CD4-positive, alpha-beta memory T cell (primary cell): ENCODE measurements at places on chromosomes 4 and X.

DNA sequence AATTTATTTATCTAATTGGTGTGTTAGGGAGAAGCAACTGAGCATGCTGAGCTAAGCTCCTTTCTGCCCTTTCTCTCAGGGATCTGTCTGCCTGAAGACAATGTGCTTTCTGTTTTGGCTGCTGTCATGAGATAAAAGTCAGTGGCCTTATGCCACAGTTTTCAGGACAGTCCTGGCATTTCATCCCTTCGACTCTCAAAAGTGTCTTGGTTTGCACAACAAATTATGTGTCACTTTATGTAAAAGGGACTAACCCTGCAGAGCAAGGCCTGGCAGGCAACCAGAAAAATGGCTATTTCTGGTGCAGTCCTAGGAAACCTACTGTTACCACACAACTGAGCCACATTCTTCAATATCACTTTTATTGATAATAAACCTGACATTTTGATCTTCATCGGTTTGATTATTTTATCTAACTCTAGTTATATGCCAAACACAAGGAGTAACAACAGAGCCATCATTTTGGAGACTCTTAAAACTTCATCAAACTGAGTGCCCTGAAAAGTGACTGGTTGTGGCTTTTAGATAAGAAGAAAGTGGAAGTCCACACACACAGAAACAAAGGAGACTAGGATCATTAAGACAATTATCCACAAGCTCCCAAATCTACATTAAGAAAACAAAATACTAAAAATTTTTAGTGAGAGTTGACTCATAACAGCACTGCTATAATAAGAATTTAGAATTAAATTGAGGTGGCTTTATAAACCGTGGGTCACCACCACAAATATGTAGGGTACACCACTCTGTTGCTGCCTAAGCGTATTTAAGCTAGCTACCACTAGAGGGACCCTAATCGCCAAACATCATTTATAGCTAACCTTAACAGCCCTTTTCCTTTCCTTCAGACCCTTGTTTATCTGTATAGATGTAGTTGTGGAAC, 95.9 kb upstream of the PTPN13 start:
- DNase-seq, result no peak

DNA sequence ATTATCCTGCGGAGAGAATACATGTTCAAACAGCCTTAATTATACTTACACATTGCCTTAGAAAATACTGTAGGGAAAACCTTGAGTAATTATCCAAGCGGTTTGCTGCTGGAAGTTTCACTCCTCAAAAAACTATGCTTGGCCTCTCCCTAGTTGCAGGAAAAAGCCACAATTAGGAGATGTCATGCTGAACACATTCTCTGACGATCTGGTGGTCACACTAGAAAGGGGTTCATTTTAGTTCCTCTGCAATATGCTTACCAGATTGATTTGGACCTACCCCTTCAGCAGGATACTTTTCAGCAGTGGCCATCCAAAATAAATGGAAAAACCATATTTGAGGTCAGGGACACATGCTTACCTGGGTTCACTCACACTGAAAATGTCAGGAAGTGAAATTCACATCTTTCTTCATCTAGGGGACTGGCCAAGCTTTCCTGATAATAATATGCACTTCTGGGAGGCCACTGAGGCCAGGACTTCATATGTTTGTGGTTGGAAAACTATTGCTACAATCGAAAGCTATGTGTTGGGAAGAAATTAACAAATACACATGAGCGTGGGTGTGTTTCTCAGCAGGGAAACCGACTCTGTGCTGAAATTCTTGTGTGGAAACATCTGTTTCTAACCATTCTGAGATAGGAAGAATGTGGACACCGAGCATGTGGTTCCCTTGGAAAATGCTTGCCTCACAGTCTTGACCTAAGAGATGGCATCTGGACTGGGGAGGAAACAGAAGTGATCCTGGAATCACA, 68.8 kb downstream of the ATXN3L start:
- DNase-seq, result no peak

DNA sequence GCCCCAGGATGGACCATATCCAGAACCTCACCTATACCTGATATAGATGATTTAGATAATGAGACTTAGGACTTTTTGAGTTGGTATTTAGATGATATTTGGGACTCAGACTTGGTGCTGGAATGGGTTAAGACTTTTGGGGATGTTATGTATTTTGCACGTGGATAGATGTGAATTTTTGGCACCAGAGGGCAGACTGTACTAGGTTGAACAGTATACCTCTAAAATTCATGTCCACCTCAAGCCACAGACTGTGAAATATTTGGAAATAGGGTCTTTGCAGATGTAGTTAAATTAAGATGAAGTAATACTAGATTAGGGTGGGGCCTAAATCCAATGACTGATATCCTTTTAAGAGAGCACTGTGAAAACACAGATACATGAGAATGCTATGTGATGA, 15.6 kb downstream of the RBM41 start:
- DNase-seq, result no peak

GRCh38 chr4:85498068-85498733, 23.3 kb downstream of the ARHGAP24 start:
- no peak for DNase-seq

DNA sequence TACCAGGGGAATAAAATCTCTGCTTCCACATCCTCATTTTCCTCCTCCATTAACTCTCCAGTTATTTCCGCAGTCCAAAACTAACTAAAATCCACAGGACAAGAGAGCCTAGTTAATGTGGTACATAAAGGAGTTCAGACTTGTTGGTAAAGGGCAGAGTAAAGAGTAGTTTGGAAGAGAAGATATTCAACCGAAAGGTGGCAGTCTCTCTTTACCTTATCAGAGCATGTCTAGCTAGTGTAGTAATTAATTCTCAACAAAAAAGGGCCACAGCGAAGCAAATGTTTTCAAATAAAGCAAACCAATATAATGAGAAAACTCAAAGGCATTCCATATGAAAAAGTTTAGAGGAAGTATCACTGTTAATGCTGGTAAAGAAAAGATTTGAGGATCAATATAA, 286.5 kb downstream of the GLUD2 start:
- DNase-seq, result no peak

DNA sequence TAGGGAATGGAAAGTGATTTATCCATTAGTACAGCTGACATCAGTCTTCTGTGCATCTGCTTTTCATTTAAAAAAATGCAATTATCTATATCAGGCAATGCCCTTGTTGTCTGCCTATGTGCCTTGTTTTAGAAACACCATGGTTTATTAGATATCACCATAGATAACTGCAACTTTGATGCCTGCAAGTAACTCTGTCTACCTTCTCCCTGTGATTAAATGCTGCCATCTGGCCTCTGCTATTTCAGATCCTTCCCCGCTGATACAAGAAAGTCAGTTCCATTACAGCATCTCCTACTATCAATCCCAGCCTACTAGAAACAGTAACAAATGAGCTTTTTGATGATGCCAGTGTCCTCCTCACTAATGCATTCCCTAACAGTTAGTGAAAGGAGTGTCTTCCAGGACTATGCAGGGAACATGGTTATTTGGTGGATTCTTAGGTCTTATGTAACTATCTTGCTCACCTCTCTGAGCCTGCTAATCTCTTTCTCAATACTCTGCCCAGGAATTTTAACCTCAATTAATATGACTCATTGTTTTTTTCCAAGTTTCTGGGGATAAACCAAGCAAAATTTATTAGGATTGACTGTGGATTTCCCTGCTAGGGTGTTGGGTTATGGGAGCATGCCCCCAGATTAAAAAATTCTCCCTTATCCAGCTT, 444.9 kb downstream of the RAPGEF2 start:
- no peak for DNase-seq

- DNase-seq, result no peak
Measured at GRCh38 chrX:69506617-69507499, 2.7 kb downstream of the NALF2 start.

DNA sequence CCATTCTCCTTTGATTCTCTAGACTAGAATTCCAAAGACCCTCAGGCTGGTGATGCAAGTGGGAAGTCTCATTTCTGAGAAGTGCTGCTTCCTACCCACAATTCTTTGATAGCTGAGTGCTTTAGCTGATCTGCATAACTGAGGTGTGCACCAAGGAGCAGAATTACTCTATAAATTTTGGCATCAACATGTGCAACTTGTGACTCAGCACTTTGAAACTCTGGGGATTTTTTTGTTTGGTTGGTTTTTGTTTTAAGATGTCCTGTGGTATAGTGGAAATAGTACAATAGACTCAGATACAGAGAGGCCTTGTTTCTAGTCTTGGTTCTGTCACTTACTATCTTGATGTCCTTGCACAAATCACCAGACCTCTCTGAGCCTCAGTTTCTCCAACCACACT, 148.4 kb downstream of the AR start:
- DNase-seq, result no peak

- DNase-seq, result no peak
Measured at GRCh38 chrX:68647156-68647957, at the start of gene STARD8. STARD8 (plus strand) TSS chrX:68647666; CDS start chrX:68647883, 217 bp downstream.

- no peak for DNase-seq
Measured at GRCh38 chrX:17878028-17878670, 17.1 kb upstream of the RAI2 start.

DNA sequence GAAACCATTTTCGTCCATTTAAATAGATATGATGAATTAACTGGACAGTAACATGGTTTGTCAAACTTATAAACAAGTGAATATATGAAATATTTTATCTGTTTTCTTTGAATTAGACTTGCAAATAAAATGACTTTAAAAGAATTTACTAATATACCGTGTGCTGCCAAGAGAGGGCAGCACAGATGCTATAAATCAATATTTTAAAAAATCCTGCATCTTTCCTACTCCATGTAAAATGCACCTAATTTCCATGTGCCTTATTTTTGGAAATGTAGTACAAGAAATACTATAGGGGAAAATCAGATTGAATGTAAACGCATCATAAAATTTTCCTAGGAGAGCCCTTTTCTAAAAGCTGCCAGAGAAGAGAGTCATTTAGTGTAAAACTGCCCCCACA, 62.2 kb downstream of the PRKX start:
- DNase-seq, result no peak

DNA sequence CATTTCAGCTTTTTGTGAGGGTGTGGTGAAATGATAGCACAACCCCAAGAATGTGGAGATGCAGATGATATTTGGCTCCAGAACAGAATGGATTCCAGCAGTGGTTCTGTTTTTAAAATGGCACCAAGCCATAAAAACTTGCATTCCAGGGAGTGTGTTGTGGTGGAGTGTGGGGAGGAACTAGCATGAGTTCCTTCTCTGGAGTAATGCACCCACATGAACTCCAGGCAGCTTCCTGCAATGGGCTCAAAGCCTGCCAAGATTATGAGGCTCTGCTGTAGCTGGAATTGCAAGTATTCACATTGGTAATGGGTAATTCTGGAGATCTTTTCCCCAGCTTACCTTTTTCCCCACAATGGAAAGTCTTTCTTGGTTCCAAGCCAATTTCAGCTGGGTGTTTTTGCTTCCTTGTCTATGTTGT, 161.4 kb downstream of the RAB28 start:
- no peak for DNase-seq
